G401 (cell line): ENCODE measurements at places on chromosomes 16 and 17.

- no peak for DNase-seq
Measured at GRCh38 chr16:82459580-82460256, 167.1 kb upstream of the CDH13 start.

- DNase-seq, result no peak
Measured at GRCh38 chr16:59296888-59297287, 562.8 kb upstream of the GOT2 start.

DNA sequence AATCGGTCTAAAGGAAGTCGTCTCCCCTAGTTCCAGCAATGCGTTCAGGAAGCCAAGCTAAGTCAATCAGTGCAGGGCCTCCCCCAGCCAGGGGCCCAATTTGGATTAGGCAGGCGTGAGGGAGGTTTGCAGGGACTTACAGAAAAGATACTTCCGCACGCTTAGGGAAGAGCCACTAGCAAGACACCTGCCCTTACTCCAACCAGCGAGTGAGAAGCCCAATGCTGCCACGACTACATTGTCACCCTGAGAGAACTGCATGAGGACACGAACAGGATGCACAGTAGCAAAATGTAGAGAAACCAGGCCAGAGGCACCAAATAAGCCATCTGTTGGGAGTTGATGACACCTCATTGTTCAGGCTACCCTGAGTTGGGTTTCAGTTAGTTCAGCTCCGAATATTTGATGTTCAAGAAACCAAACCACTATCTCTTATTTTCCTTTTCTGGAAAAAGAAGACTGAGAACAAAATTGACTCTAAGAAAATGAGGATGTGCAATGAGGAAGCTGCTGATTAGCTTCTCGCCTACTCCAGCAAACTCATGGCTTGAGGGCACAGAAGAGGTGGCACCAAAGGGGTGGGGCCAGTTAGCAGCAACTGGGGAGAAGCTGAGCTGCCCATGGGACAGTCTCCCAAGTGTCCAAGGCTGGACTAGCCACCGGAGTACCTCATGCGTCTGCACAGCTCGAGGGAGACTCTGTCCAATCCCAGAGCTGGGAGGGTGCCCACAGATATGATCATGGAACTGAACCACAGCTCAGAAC is 29.3 kb downstream of the TK2 start:
- no peak for DNase-seq

GRCh38 chr17:29585080-29585751 is 4.2 kb downstream of the GIT1 start:
- DNase-seq, result no peak

DNA sequence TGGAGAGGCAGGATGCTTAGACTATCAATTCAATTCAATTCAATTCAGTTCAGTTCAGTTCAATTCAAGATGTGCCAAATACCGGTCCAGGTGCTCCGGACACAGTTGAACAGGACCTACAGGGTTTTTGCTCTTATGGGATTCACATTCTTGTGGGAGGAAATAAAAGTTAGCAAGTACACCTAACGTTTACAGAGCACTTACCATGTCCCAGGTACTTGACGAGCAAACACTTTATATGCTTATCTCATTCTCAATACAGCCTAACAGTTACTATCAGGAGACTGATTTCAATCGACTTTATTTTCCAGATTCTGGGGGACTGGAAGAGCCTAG is 467 bp upstream of the GDE1 start:
- DNase-seq, result no peak

DNA sequence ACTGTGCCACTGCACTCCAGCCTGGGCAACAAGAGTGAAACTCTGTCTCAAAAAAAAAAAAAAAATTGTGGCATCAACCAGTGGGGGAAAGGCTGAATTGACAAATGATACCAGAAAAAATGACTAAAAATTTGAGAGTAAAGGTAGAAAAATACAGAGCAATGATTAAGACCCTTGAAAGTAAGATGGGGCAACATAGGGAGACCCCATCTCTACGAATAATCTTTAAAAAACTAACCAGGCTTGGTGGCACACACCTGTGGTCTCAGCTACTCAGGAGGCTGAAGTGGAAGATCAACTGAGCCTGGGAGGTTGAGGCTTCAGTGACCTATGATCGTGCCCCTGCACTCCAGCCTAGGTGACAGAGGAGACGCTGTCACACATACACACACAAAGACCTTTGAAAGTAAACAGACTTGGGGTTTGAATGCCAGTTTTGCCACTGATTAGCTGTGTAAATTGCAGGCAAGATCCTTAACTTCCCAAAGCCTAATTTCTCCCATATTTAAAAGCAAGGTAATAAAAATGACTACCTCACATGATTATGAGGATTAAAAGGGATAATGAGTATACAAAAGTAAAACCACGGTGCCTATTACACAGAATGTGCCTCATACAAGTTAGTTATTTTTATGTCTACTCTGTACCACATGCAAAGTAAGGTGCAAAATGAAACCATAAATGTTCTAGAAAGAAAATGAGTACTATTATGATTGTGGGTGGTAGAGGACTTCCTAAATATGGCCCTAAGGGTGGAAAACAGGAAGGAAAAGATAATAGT is 21.7 kb upstream of the PAFAH1B1 start:
- no peak for DNase-seq

DNA sequence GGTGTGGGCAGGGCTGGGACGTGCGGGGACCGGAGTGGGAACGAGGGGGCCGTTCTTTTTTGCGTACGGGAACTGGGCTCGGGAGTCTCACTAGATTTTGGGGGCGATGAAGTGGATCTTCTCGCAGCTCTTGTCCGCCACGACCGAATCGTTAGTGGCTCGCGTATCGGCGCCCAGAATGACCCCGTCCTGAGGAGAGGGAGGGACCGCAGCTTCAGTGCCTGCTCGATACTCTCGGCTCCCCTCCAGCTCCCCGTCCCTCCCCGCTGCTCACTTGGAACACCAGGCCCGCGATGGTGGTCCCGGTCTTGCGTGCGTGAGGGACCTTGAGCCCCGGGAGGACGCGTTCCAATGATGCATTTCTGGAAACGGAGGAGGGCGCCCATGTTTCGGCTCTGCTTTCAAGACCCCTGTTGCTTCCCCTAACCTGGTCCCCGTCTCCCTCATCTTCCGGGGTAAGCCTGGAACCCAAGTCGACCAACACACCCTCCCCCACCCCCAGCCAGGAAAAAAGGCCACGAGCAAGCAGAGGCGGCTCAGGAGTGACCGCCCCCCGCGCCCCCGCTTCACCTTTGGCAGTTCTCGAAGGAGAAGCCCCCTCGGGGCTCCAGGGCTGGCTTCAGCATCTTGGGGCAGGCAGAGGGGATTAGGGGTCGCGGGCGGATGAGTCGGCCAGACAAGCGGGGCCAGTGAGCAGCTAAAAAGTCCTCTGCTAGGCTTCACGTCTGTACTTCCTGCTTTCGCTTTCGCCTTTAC is at the start of gene PSMB10:
TSS of gene PSMB10 (minus strand) at position 727 of the 756 bp plus-strand sequence. CDS start at position 626, 101 bp downstream.
- DNase-seq, result peak; percentile 40

- DNase-seq, result no peak
Measured at GRCh38 chr16:81617021-81617346, 162.1 kb upstream of the PLCG2 start.

- no peak for DNase-seq
Measured at GRCh38 chr16:67116388-67117311, 6.9 kb downstream of the PHAF1 start.
